ENCODE measurements at places on chromosomes 1 and 21.

DNA sequence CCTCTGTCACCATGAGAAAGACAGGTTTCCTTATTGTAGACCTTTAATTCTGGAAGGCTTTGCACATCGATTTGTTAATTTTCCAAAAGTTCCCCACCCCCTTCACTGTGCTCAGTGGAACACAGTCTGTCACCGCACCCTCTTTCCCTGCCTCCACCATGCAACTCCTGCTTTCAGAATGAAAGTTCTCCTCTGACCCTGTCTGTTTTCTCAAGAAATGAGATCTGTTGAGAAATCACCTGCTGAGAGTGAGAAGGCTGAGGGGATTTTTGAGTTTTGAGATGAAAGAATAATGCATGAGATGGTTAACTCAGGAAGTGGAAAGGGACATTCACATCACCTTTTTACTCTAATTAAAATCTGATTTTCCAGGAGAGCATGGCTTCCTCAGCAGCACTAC is 99.6 kb downstream of the CYYR1 start:
- DNase-seq = no peak

- no peak for DNase-seq
Observed at GRCh38 chr1:61337981-61338848, 255.9 kb downstream of the NFIA start.

GRCh38 chr1:226432586-226433340 is 24.9 kb upstream of the PARP1 start:
- DNase-seq = no peak

GRCh38 chr1:184392067-184392466 is 5.2 kb downstream of the C1orf21 start:
- no peak for DNase-seq

DNA sequence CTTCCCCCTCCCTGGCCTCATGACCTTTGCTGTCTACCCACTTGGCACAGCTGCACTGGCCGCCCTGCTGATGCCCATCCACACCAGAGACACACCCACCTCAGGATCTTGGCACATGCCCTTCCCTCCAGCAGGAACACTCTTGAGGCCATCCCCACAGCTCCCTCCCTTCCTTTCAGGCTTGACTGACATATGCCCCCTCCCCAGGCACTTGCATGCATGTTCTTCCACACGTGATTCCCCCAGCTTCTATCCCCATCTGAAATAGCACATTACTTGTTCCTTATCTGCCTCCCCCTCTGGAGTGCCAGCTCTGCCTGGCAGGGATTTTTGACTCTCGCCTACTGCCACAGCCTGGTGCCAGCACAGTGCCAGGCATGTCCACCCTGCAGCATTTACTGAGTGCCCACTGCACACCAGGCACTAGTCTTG is 98.5 kb upstream of the SLC25A33 start:
- no peak for DNase-seq

GRCh38 chr21:32249511-32250280 is 29.2 kb downstream of the MIS18A start:
- no peak for DNase-seq

DNA sequence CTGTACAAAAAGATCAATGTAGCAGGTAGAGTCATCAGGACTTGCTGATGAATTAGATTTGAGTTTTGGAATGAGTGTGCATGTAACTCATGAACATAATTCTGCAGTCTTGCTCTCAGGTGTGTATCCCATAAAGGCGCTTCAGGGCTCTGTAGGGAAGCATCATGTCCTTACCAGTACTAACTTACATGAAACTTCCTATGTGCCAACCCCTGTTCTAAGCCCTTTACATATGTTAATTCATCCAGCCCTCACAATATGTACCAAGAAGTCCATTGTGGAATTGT is 2.1 kb upstream of the FCRLB start:
- DNase-seq = no peak

GRCh38 chr1:214071469-214071868 is 83.7 kb downstream of the PROX1 start:
- DNase-seq = no peak

DNA sequence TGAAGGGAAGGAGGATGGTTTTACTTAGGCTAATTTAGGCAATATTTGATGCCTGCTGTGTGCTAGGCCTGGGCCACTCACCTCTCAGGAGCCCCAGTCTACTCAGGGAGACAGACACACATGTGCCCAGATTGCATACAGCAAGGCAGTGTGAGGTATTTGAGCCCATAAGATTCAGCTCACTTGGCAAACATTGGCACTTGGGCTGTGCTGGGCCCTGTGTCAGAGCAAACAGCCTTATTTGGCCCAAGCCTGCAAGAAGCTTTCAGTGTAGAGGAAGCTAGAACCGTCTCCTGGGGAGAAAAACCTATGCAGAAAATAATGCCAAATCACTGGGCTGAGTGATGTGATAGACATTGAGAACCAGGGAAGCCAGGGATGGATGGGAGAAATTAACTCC is 3.9 kb upstream of the SYNC start:
- DNase-seq = no peak

- DNase-seq = no peak
Observed at GRCh38 chr1:235712812-235713211, 63.2 kb upstream of the GNG4 start.
